ENCODE measurements at places on chromosomes 12 and 14.
A peak's percentile ranks its signal among the peaks of the same experiment; 100 is the strongest.

GRCh38 chr12:93738199-93739058 is 61.3 kb downstream of the CRADD start:
- DNase-seq, result no peak

GRCh38 chr12:123114304-123115083 is 36.4 kb downstream of the PITPNM2 start:
- DNase-seq, result no peak

DNA sequence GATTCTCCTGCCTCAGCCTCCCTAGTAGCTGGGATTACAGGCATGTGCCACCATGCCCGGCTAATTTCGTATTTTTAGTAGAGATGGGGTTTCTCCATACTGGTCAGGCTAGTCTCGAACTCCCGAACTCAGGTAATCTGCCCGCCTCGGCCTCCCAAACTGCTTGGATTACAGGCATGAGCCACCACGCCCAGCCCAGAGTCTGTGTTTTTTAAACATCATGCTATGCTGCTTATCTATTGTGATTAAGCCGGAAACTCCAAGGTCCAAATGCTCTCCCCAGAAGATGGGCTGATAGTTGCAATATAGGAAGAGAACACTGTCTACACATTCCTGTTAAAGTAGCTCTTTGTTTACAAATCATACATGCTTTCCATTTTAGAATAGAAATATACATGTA is 30.5 kb upstream of the MAX start:
- no peak for DNase-seq

GRCh38 chr12:34398706-34399630 is 376.7 kb downstream of the ALG10 start:
- DNase-seq, result no peak

- DNase-seq, result peak; percentile 20
These were observed 454.2 kb downstream of the AEBP2 start for GRCh38 chr12:19893514-19893913.

GRCh38 chr12:53255996-53256395 is 12.1 kb upstream of the ESPL1 start:
- DNase-seq, result no peak

GRCh38 chr14:24605435-24606190 is 3.9 kb downstream of the GZMH start:
- peak; percentile 62 for DNase-seq

GRCh38 chr14:90715993-90716392 is 100.2 kb downstream of the TTC7B start:
- no peak for DNase-seq

DNA sequence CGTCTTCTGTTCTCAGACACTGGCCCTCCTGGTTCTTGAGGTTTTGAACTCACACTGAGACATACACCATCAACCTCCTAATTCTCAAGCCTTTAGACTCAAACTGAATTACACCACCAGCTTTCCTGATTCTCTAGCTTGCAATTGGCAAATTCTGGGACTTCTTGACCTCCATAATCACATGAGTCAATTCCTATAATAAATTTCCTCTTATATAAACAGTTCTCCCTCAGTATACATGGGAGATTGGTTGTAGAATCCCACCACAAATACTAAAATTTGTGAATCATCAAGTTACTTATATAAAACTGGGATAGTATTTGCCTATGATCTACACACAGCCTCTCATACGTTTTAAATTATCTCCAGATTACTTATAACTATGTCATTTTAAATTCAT is 162.2 kb downstream of the DIO2 start:
- DNase-seq, result no peak

GRCh38 chr12:9925705-9926393 is 6.3 kb downstream of the CLEC2A start:
- peak; percentile 64 for DNase-seq

DNA sequence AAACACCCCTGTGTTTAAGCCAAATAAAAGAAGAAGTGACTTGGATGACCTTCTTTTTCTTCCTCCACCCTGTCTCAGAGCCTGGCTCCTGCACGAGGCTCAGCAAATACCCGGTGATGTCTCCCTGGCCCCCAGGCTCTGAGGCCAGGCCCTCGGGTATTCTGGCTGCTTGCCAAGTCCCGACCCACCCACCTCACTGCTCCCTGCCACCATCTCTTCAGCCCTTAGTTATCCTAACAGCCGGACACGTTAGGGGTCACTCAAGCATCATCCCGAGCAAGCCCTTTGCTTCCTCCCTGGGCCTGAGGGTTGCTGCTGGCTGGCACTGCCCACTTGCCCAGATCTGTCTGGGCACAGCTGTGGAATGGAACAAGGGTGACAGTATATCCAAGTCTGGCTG is 7.2 kb downstream of the RPS6KL1 start:
- no peak for DNase-seq

DNA sequence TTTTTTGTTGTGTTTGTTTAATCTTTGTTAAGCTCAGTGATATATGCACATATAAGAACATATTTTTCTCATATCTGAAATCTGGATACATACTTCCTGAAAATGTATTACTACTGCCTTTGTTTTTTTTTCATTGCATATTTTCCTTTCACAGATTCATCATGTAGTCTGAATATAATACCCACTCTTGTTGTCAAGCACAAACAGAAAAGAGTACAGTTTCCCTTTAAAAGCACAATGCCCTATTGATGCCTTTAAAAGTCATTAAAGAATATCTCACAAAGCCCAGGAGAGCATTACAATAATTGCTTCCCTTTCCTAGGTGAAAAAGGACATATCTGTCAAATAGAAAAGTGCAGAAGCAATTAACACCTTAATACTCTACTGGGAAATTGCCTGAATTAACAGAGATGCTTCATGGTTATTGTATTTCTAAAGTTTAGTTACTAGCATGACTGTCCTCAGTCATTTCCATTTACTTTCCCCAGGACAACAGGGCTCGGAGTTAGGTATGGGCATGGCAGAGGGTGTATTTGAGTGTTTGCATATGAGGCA is 107.4 kb downstream of the GRIP1 start:
- DNase-seq, result no peak

DNA sequence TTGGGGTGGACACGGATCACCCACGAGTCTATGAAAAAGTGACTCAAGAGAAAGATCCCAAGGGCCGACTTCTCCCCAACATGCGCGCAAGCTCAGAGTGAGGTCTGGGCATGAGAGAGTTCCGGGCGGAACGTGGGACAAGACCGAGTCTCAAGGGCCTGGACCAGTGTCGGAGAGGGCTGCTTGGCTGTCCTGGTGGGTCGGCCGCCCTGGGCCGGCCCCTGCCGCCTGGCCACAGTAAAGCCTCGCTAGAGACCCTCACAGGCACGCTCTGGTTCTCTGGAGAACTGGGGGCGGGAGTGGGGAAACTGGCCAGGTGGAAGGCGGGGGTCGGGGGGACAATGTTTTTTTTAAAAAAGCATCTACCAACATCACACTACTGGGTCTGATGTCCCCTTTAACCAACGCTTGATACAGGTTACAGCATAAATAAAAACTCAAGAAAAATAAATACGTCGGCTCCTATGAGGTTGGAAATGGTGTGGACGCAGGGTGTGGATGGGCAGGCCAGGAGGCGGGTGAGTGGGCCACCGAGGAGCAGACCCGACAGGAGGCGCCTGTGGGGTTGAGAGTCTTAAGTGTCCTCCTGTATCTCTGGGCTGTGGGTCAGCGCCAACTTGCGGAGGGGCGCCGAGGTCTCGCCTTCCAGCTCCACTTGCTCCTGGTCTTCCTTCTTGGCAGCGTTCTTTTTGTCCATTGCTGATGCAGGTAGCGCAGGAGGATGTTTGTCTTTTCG is 74.7 kb downstream of the KLHL28 start:
- DNase-seq, result no peak

- no peak for DNase-seq
These were observed 35.2 kb downstream of the VRK1 start for GRCh38 chr14:96832351-96832750.

- DNase-seq, result no peak
These were observed 1.2 kb upstream of the GOLGA5 start for GRCh38 chr14:92792885-92793284.

DNA sequence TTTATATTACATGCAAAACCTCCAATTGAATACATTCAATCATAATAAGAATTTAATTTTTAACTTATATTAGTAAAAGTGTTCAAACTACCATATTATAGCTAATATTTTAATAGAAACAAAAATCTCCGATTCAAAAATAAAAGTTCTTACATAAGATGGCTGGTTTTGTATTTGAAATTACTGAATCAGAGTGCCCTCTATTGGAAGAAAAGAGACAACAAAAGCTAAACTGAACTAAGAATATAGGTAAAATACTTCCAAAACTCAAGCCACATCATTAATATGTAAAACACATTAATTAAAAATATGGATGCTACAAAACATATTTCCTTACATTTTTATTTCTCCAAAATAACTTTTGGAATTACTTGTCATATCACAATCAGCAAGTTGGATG is 120.3 kb downstream of the GARIN6 start:
- DNase-seq, result peak; percentile 4

DNA sequence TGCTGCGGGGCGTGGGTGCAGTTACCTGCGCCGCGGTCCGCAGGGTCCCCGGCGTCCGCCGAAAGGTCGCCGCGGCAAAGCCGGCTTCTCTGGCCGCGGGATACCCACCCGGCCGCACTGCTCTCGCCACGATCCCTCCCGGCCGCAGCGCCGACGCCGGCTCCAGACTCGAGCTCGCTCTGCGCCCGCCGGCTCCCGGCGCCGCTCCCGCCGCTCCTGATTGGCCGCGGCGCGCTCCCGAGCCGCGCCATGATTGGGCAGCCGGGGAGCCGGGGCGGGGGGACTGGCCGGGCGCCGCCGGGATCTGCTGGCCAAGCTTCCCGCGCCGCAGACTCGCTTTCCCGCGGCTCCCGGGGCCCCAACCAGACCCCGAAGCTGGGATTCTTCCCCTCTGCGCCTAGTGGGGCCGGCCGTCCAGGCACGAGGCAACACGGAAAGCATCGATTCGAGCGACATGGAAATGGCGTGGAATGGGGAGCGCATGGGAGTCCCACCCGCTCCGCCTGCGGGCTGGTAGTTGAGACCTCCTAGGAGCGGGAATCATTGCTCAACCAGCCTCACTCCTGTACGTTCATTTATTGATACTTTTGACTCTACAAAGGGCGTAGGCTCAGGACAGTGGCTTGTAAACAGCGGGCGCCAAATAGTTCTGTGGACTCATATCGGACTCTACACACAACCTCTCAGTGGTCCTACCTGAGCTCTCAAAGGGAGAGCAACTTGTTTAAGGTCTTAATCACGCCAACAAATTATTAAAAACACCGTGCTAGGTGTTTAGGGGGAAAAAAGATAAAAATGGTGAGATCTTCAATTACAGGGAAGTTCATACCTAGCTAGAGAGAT is 36.4 kb upstream of the STON2 start:
- DNase-seq, result peak; percentile 76

DNA sequence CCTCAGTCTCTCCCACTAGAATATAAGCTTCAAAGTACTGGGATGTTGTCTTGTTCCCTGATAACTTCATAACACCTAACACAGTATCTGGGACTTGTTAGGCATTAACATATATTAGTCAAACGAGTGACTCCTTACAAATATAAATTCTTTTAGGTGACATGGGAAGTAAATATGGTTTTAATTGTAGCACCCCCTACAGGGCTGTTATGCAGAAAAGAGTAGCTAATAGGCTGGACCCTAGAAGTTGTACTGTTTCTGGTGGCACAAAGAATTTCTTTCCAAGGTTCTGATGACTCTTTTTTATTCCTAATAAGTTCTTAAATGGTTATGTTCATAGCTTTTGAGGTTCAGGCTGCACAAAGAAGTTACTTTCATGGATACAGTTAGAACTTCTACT is 29.8 kb downstream of the GPATCH2L start:
- DNase-seq, result peak; percentile 12

All from common myeloid progenitor, CD34-positive (primary cell).